ENCODE measurements at places on chromosomes 2 and 18. TPM values are rescaled to one million over a fixed set of nuclear protein-coding genes. Genes with fewer than 3 reads are reported as not detected.
A peak's percentile ranks its signal among the peaks of the same experiment; 100 is the strongest.

GRCh38 chr2:192444286-192444838 lies 249.6 kb upstream of the TMEFF2 start:
- no peak for DNase-seq

DNA sequence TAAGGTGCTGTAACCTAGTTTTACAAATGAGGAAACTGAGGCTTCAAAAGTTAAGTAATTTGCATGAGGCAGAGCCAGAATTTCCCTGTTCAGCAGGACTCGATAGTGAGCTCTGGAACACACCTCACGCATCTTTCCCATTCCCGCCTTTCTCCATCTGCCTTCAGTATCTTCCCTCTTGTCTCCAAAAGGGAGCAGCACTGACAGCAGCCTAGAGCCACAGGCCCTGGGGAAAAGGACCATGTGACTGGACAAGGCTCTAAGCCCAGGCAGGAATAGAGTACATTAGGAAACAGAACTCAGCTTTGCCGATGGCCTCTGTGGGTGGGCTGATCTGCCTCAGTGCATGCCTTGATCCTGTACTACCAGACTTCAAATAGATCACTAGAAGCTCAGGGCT lies 21.5 kb downstream of the GPR155 start:
- DNase-seq = peak; percentile 6

The MYO1B gene
- 91.0 TPM for polyA plus RNA-seq

GRCh38 chr2:176001281-176001915 lies 669 bp downstream of the LNPK start:
- peak; percentile 52 for DNase-seq

The CCBE1 gene
- 178 TPM for polyA plus RNA-seq

GRCh38 chr2:110999626-111000025 lies 121.1 kb upstream of the BCL2L11 start:
- no peak for DNase-seq

The PPP1R1C gene
- 0.70 TPM for polyA plus RNA-seq

DNA sequence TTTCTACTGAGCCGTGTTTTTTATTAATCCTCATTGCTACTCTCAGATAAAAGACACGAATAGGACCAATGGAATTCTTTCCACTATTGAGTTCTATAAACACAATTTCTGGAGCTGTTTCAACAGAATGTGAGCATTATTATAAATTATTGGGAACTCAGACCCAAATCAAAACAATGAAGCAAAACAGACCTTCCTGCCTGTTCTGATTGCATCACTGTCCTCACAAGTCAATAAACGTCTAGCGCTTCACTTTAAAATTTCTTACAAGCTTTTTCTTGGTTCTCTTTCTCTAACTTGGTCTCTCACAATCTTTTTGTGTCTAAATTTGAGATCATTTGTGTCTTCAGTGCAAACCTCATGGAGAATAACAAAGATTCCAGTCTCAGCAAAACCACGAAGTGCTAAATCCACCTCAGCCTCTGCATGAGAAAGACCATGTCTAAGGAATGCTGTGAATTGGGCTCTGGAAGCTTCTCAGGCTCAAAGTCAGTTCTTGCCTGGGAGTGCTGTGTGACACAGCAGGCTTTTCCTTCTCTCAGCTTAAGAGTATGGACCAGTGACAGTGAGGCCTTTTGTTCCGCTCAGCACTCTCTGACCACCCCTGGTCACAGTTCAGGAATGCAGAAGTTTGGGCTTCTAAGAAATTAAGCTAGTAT lies 22.8 kb downstream of the ARHGAP28 start:
- peak; percentile 86 for DNase-seq

The RAB27B gene
- 0.92 TPM for polyA plus RNA-seq

All from fibroblast of lung (primary cell).